ENCODE measurements at places on chromosomes 2 and 18.

DNA sequence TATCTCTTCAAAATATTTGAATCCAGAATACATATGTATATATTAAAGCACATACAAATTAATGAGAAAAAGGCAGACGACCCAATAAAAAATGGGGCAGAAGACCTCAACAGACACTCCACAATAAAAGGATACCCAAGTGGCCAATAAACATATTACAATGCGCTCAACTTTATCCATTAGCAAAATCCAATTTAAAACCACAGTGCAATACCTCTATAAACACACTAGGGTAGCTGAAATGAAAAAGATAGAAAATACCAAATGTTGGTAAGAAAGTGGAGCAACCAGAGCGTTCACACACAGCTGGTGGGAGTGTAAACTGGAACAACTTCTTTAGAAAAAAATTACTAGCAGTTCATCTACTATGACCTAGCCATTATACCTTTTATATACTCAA, 75.3 kb downstream of the CCDC148 start:
- no peak for DNase-seq

DNA sequence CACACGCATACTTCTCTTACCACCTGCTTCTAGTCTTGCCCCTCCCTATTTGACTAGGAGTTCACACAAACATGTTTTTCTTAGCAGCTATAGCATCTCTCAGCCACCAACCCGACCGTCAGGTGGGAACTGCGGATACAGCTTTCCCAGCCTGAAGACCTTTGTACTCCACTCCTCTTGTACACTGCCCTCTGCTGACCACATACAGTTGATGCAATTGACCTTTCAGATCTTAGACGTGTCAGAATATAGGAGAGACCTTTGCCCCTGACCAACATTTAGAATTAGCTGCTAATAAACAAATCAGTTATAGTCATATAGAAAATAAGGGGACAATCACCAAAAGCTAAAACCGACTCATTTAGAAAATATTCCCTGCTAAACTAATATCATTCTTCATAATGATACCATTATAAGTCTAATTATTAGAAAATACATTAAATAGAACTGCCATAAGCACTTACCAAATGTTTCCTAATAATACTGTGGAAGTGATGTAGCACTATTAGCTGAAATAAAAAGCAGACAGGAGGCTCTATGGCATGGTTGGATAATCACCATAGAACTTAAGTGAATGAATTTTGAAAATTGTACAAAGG, 208.4 kb downstream of the RAD51AP2 start:
- peak; percentile 80 for DNase-seq

GRCh38 chr2:46703588-46703987, 212.0 kb downstream of the MCFD2 start:
- no peak for DNase-seq

DNA sequence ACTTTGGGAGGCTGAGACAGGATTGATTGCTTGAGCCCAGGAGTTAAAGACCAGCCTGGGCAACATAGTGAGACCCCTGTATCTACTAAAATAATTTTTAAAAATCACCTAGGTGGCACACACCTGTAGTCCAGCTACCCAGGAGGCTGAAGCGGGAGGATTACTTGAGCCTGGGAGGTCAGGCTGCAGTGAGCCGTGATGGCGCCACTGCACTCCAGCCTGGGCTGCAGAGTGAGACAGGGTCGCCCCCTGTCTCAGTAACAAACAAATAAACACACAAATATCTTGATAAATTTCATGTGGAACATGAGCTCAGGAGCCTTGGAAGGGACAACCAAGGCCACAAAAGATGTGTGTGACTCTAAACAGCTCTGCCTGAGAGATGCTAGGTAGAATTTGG, 11.7 kb upstream of the ANKRD53 start:
- no peak for DNase-seq

DNA sequence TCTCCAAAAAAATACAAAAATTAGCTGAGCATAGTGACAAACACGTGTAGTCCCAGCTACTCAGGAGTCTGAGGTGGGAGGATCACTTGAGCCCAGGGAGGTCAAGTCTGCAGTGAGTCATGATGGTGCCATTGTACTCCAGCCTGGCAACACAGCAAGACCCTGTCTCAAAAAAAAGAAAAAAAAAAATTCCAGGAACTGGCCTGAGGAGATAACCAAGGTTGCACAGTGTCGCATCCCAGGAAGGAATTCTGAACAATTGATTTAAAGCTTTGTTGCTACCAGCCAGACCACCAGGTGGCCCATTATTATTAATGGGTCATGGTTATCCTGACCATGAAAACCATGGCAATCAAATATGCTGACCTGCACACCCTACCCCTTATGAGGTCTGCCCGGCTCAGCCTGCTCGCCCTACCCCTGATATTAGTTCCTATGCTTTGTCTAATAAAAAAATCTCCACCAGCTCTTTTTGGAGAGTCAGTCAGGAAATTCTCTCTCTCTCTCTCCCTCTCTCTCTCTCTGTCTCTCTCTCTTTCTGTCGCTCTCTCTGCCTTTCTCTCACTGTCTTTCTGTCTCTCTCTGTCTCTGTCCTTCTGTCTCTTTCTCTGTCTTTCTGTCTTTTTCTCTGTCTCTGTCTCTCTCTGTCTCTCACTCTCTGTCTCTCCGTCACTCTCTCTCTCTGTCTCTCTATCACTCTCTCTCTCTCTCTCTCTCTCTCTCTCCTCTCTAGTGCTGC, 73.7 kb downstream of the NCAPH start:
- no peak for DNase-seq

GRCh38 chr2:191638802-191639172, 39.1 kb upstream of the NABP1 start:
- DNase-seq, result no peak

- no peak for DNase-seq
Measured at GRCh38 chr2:238496756-238497609, 70.3 kb downstream of the ASB1 start.

DNA sequence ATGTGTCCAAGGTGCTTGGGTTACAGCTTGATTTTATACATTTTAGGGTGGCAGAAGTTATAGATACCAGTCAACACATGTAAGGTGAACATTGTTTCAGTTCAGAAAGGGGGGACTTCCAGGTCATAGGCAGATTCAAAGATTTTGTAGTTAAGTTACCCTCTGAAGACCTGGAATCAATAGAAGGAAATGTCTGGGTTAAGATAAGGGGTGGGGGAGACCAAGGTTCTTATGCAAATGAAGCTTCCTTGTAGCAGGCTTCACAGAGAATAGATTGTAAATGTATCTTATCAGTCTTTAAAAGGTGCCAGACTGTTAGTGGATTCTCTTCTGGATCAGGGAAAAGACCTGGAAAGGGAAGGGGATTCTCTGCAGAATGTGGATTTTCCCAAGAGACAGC, 42.4 kb downstream of the BMPR2 start:
- DNase-seq, result no peak

DNA sequence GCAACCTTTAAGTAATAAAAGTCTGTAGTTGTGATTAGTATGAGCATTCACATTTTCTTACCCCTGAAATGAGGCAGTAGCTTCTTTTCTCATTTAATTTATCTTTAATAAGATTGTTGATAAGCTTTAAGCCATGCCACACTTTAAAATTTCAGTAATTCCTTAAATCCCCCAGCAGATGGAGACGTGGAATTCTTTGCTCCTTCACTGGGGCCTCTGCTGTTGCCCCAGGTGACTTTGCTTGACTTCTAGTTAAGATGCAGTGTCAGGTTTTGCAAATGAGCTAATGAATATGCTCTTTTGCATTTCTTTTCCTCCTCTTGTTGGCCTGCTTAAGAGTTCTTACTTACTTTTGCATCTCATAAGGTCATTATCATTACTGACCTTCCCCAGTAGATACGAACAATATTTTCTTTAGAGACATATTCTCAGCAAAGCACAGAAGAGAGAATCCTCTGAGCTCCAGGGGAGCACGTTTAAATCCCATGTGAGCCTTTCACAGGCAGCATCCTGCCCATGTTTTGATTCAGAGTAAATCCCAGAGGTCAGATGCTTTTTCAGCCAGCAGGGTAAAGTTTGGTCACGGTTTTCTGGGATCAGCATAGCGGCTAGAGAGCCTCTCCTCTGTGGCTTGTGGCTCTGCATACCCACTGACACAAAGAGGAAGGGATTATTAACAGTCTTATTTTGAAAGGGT, 222.9 kb downstream of the PTPRM start:
- DNase-seq, result peak; percentile 34

DNA sequence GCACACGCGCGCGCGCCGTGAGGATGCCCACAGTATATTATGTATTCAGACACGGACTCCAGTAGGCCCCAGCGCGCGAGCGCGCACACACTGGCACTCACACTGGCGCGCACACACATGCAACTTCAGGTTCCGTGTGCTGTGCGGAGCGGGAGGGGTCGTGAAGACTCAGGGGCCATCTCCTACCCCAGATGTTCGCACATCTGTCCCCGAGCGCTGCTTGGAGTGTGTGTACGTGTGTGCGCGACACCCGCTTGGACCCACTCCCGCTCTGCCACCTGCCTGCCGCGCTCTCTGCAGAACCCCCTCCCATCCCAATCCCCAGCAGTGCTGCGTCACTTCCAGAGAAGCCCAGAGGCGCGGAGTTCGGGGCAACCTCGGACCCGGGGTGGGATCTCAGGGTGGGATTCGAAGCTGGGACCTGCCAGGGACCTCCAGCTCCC, 2.6 kb downstream of the NRP2 start:
- DNase-seq, result no peak

DNA sequence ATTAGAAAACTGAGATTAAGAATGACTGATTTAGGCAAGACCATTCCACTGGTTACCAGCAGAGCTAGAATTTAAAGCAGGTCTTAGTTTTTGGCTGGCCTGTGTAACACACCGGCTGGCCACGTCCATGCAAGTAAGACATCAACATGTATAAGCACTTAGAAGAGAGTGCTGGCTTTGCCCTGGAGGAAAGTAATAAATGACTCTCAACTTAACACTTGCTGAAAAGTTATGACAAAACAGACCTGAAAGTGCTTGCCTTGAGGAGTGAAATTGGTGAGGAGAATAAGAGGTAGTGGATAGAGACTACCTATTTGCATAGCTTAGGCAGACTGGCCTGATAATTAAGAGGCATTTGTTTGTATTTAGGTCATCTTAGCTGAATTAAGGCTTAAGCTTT, 165.7 kb upstream of the KCNJ3 start:
- DNase-seq, result no peak

DNA sequence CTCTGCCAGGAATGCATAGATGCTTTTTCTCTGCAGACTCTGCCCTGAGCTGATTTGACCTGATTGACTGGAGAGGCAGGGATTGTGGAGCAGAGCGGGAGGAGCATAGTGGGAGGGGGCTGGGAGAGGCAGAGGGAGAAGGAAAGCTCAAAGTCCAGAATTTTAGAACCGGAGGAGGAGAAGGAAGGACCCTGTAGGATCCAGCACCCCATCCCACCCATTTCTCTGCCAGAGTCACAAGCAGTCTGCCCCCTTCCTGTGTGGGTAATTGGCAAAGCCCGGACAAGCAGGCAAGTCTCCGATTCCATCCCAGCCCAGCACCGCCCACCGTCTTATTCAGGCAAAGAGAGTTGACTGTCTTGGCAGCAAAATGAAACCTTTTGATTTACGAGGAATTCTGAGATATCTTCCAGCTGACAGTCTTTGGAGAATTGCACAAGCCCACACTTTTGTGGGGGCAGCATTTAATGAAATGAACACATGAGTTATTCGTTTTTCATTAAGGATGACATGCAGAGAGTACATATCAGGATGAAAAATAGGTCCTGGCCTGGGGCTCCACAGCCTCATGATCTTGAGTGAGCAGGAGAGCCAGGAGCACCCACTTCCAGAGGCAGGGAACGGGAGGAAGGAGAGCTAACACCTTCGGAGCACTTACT, 103.1 kb downstream of the MCFD2 start:
- no peak for DNase-seq

DNA sequence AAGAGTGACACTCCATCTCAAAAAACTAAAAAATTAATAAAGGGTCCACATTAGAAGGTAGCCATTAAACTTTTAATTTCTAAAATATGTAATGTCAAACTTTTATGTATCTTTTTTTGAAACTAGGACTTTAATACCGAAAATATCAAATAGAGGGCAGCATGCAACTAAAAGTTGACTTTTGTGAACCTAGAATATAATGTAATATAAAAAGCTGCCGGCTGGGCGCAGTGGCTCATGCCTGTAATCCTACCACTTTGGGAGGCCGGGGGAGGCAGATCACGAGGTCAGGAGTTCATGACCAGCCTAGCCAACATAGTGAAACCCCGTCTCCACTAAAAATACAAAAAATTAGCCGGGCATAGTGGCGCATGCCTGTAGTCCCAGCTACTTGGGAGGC, 62.8 kb downstream of the INO80D start:
- DNase-seq, result no peak

- no peak for DNase-seq
Measured at GRCh38 chr2:84800194-84800805, 80.6 kb downstream of the TRABD2A start.

DNA sequence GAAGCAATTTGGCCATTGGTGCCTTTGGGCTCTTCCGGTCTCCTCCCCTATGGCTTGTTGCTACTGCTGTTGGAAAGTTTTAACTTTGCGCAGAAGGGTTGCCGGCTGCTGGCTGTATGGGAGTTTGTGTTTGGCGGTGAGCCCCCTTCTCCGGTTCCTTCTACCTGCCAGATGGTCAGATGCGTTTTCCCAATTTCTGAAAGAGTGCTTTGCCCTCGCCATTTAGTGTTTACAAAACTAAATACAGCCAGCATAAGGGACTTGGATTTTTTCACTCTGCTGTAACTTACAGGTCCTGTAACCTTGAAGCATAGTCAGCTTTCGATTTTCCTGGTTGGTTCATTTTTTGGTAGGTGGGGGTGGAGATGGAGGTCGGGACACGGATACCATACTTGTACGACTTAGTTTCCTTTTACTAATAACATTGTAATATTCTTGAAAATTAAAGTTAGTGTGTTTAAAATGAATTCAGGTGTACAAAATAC, 604 bp downstream of the COQ10B start:
- DNase-seq, result no peak

DNA sequence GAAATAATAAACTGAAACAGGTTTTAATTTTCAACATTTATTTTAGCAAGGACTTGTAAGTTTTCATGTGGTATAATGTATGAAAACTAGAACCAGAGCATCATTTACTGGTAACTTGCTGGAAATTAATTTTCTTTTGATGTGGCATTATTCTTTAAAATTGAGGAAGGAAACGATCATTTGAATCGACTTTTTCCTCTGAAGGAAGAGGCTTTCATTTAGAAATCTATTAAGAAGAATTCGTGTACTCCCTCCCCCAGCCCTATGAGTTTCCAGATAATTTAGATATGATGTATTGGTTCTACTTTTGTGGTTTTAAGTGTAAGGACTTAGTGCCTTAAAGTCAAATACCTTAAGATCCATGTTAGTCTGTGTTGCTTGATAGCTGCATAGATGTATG, 2.5 kb downstream of the BABAM2 start:
- no peak for DNase-seq

DNA sequence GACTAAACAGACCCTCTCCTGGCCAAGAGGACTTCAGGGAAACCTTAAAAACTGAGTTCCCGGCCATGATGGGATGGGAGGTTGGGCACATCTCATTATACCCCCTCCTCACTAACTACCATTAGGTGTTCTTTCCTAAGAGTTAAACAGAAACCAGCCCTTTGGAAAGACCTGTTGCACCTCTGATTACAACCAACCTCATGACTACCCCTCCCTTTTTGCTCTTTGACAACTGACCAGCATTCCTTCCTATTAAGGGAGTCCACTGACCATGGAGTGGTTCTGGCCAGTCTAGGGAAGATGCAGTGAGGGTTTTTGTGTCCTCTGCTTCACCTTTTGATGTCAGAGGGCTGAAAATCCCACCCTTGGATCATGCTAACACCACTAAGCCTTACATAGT, 44.5 kb upstream of the FRZB start:
- DNase-seq, result no peak
